ENCODE measurements at places on chromosomes 11 and 22.

DNA sequence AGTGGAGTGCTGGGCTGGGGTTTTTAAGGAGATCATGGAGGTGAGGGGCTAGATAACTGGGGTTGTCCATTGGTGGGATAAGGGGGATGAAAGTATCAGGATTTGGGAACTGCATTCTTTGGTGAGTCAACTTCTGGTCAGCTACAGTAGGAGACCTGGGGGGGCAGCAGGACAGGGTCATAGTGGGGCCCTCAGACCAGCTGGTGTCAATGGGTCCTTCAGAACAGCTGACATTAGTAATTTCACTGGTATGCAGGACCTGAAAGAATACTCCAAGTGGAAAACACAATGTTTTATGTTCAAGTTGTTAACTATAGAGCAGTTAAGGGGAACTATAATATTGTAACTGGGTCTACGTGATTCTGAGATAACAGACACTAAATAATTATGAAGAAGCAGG, 2.8 kb upstream of the TTC12 start:
- no peak overlapping the region for H3K4me3 ChIP-seq
- H3K27ac ChIP-seq = peak overlapping the region; percentile 31
- peaks cover 6% of the 10 kb centered on the region for H3K4me1 ChIP-seq
- peak; percentile 22 for DNase-seq

DNA sequence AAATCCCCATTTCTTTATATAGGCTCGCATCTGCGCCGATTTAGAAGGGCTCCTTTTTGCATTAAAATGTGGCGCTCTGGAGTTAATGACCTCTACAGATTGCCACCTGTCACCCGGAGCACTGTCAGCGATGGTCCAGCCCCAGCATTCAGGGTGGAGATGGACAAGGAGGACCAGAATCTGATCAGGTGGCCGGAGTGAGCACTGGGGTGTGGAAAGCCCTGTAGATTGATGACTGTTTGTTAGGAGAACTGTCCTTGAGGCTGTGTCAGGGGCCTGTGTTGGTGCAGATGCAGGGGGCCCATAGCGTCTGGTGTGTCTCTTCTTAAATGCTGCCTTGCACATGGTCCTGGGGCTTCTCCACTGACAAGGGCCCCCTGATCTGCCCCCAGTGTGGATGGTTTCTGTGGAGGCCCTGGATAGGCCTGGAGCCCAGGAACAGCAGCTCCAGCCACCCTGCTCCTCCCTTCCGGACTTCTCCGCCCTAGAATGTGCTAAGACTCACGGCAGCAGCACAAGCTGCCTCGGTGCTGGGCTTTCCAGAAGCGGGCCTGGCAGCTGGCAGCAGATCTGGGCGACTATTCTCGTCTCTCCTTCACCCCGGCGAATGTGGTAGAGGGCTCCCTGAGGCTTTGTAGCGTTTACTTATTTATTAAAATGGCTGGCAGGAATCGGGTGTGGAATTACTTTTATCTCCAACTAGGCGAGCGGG, 1333.3 kb downstream of the BRD1 start:
- peaks cover 18% of the 10 kb centered on the region for H3K4me1 ChIP-seq
- peaks cover 35% of the 10 kb centered on the region for H3K27me3 ChIP-seq
- no peak overlapping the region for H3K4me3 ChIP-seq
- DNase-seq = no peak
- H3K27ac ChIP-seq = no peak overlapping the region

- H3K27ac ChIP-seq = no peak overlapping the region
- DNase-seq = no peak
- H3K36me3 ChIP-seq = no peaks in the 10 kb centered on the region
These were observed 17.1 kb upstream of the SYVN1 start for GRCh38 chr11:65151331-65151899.

DNA sequence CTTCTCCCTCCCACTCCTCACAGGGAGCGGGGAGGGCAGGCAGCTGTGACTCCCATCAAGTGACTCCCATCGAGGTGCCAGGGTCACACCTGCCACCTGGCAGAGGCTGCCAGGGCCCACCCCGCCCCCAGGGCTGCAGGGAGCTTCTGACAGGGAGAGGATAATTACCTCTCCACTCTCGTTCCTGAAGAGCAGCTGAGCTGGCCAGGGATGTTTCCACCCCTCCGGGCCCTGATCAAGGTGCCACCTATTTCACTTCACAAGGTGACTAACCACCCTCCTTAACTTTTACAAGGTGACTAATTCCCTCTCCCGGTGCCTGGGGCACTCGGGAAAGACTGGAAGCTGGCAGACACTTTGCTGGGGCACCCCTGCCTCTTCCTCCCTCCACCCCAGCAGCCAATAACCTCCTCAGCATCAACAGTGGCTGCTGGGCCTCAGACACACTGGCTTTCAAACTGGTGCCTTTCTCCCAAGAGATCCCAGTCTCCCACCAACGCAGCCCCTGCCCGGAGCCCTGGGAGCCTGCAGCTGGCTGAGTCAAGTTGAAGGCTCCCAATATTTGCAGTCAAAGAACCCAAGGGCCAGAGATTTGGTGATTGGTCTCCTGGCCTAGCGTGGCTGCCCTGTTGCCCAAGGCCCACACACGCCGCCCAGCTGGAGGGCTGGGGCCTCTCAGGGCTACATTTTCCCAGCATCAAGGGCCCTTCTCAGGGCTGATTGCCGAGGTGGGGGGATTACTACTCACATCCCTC, 22.0 kb upstream of the MYRF start:
- no peaks in the 10 kb centered on the region for H3K27me3 ChIP-seq
- peaks cover 72% of the 10 kb centered on the region for H3K36me3 ChIP-seq
- H3K4me3 ChIP-seq = no peak overlapping the region
- H3K27ac ChIP-seq = no peak overlapping the region
- H3K4me1 ChIP-seq = peaks cover 45% of the 10 kb centered on the region
- no peak for DNase-seq

- H3K4me1 ChIP-seq = peaks cover 26% of the 10 kb centered on the region
- no peak for DNase-seq
- no peaks in the 10 kb centered on the region for H3K27me3 ChIP-seq
These were observed 11.7 kb downstream of the MICAL2 start for GRCh38 chr11:12122083-12122482.

GRCh38 chr11:21492931-21493330, 700.0 kb upstream of the ANO5 start:
- no peak overlapping the region for H3K4me3 ChIP-seq
- H3K36me3 ChIP-seq = no peaks in the 10 kb centered on the region
- DNase-seq = no peak
- no peaks in the 10 kb centered on the region for H3K27me3 ChIP-seq
- no peak overlapping the region for H3K27ac ChIP-seq

- H3K4me3 ChIP-seq = no peak overlapping the region
- H3K27me3 ChIP-seq = peaks cover 89% of the 10 kb centered on the region
- no peak for DNase-seq
- H3K27ac ChIP-seq = no peak overlapping the region
- peaks cover 17% of the 10 kb centered on the region for H3K4me1 ChIP-seq
These were observed 7.1 kb downstream of the NRXN2 start for GRCh38 chr11:64715756-64716472.

- no peaks in the 10 kb centered on the region for H3K27me3 ChIP-seq
- H3K4me3 ChIP-seq = no peak overlapping the region
- no peak overlapping the region for H3K27ac ChIP-seq
- H3K4me1 ChIP-seq = no peaks in the 10 kb centered on the region
- DNase-seq = no peak
These were observed 43.4 kb downstream of the PDHX start for GRCh38 chr11:34959770-34960169.

DNA sequence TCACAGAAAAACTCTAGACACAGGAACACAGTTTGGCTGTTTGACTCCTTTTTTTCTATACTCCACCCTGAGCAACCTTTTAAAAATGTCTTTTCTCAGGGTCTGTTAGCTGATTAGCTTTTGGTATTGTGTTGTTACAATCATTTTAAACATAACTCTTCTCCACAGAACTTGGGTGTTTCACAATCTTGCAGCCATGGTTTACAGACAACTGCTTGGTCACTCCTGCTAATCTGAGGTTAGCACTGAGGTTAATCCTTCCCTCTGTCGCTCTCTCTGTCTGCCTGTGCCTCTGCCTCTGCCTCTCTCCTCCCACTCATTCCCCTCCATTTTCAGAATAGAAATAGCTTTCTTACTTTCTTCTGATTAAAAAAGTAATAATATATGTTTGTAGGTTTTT, 62.4 kb upstream of the ZBED5 start:
- H3K27ac ChIP-seq = no peak overlapping the region
- no peaks in the 10 kb centered on the region for H3K27me3 ChIP-seq
- no peaks in the 10 kb centered on the region for H3K36me3 ChIP-seq
- peak; percentile 87 for DNase-seq
- H3K4me1 ChIP-seq = no peaks in the 10 kb centered on the region

GRCh38 chr11:32792948-32793475, 1.4 kb downstream of the CCDC73 start:
- no peak overlapping the region for H3K4me3 ChIP-seq
- no peaks in the 10 kb centered on the region for H3K4me1 ChIP-seq
- no peak overlapping the region for H3K27ac ChIP-seq
- H3K36me3 ChIP-seq = no peaks in the 10 kb centered on the region
- H3K27me3 ChIP-seq = peaks cover 4% of the 10 kb centered on the region

- peak; percentile 98 for DNase-seq
- H3K4me3 ChIP-seq = peak overlapping the region; percentile 41
- H3K27me3 ChIP-seq = no peaks in the 10 kb centered on the region
- H3K36me3 ChIP-seq = peaks cover 5% of the 10 kb centered on the region
- H3K4me1 ChIP-seq = peaks cover 56% of the 10 kb centered on the region
These were observed 1.6 kb upstream of the EHBP1L1 start for GRCh38 chr11:65574109-65574810.

DNA sequence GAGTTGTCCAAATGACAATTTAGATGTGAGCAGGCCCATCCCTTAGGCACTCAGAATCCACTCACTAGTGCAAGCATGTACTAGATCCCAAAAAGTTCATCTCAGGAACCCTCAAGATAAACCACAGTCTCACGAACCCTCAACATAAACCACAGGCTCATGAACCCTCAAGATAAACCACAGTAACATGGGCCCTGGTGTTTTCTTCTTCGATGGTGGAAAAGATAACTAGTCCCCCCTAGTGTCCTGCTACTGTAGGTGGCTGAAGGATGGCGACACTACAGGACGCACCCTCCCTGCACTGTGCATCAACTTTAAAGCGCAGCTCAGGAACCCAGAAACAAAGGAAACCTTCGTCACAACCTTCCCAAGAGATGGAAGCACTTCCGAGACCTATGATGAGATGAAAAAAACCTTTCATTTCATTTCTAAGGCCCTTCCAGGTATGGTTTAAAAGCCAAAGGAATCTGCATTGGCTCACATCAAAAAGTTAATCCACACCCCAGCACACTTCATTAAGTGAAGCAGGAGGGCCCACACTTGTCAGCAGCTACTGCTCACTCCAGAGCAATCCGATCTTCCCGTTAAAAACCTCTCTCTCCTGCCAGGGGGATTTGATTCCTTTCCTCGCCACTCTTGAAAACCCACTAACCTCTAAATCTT, 2.4 kb downstream of the LARGE1 start:
- no peaks in the 10 kb centered on the region for H3K36me3 ChIP-seq
- H3K4me3 ChIP-seq = no peak overlapping the region
- H3K27ac ChIP-seq = no peak overlapping the region

DNA sequence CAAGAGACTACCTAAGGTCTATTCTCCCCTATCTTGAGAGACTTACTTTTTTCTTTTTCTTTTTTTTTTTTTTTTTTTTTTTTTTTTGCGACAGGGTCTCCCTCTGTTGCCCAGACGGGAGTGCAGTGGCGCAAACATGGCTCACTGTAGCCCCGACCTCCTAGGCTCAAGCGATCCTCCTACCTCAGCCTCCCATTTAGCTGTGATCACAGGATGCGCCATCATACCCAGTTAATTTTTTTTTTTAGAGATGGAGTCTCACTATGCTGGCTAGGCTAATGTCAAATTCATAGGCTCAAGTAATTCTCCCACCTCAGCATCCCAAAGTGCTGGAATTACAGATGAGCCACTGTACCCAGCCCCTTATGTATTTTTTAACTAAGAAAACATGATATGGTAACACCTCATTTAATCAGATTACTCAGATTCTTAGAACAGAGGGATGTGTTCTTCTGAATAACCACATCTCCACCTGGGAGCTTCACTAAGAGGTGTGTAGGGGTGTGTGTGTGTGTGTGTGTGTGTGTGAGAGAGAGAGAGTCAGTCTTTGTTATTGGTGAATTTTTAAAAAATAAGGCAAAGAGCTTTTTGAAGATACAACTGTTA, 102.9 kb downstream of the USP35 start:
- H3K4me1 ChIP-seq = peaks cover 3% of the 10 kb centered on the region
- no peak overlapping the region for H3K4me3 ChIP-seq
- no peak overlapping the region for H3K27ac ChIP-seq
- DNase-seq = no peak
- no peaks in the 10 kb centered on the region for H3K36me3 ChIP-seq
- no peaks in the 10 kb centered on the region for H3K27me3 ChIP-seq

DNA sequence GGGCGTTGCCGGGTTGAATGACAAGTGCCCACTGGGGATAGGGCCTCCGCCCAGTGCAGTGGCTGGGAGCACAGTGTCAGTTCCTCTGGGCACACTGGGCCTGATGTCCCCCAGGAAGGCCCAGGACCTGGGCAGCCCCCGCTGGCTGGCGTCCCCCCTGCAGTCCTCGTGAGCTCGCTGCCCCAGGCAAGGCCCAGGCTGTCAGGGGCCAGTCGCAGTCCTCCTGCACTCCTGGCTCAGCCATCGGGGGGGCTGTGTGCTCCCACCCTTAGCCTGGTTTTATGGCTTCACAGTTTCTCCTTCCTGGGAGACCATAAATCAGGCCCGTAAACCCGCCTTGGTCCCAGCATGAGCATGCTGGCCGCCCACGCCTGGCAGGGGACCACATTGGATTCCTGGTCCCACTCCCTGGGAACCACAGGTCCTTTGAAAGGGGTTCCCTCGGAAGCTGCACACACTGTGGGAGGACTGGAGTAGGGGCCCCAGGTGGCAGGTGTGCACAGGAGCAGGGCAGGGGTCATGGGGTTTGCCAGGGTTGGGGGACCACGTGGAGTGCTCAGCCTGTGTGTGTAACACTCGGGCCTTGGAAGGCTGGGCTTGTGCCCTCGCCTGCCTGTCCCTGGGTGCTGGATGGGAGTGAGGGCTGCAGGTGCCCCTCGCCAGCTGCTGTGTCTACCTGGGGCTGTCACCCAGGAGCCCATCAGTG, 113.6 kb downstream of the KCNQ1OT1 start:
- H3K36me3 ChIP-seq = no peaks in the 10 kb centered on the region
- H3K27ac ChIP-seq = no peak overlapping the region
- no peak for DNase-seq
- no peak overlapping the region for H3K4me3 ChIP-seq
- peaks cover 29% of the 10 kb centered on the region for H3K4me1 ChIP-seq
- peaks cover 28% of the 10 kb centered on the region for H3K27me3 ChIP-seq

DNA sequence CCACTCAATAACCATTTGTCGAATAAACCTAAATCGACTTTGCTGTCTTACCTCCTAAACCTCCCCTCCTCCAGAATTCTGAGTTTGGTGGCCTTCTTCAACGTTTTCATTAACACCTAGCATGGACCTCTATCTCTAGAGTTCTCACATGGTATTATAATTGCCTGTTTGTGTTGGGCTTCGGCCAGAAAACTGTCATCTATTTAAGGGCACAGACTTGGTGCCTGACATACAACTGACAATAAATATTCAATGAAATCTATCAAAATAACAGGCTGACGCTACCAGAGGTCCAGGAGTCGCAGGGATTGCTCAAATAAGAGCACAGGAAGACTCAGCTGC, 687 bp downstream of the ALKBH8 start:
- DNase-seq = no peak
- H3K36me3 ChIP-seq = no peaks in the 10 kb centered on the region
- H3K27me3 ChIP-seq = no peaks in the 10 kb centered on the region
- no peak overlapping the region for H3K27ac ChIP-seq
- H3K4me3 ChIP-seq = peak overlapping the region; percentile 98

Measured in mesenchymal stem cell (in vitro differentiated cells and primary cell).